SJSA1 (cell line): ENCODE measurements at places on chromosomes 16 and 17. TPM values are rescaled to one million over a fixed set of nuclear protein-coding genes. Genes with fewer than 3 reads are reported as not detected.
A peak's percentile ranks its signal among the peaks of the same experiment; 100 is the strongest.

- H3K27ac ChIP-seq: no peak overlapping the region
- H3K36me3 ChIP-seq: peaks cover 4% of the 10 kb centered on the region
- no peaks in the 10 kb centered on the region for H3K4me1 ChIP-seq
- H3K27me3 ChIP-seq: no peaks in the 10 kb centered on the region
- H3K4me3 ChIP-seq: no peak overlapping the region
These were observed 33.1 kb downstream of the N4BP1 start for GRCh38 chr16:48576927-48577326.

DNA sequence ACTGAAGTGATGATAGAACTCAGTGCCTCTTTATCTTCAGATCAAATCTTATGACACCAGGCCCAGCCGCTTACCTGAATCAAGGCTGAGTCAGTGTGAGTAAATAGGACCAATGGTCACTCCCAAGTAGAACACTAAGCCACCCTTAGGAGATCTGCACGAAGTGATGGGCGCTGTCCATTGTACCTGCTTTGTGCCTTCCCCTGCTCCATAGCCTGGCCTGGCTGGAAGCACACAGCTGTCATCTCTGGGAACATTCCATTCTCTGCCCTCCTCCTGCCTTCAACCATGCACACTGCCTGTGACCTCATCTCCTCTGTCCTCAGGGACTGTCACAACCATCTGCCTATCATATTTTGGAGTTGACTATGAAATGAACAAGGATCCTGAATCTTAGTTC is 279.5 kb upstream of the ASIC2 start:
- no peak overlapping the region for H3K4me3 ChIP-seq
- no peaks in the 10 kb centered on the region for H3K4me1 ChIP-seq
- DNase-seq: no peak
- H3K27ac ChIP-seq: no peak overlapping the region
- no peaks in the 10 kb centered on the region for H3K27me3 ChIP-seq

DNA sequence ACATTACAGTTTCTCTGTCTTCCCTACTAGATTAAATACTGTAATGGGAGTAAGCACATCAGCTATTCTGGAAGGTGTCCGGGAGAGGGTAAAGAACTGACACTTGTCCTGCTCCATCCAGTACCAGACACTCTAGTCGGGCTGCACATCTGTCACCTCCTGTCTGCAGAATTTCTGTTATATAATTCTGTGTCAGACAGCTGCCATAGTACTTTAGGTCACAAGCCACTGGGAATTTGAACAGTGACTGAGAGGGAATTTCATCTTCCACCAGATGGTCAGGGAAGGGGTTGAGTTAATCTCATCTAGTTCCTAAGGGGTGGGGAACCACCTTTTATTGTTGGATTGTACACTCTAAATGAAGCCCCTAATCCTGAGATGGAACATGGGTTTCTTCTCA is 58.6 kb upstream of the NUDT7 start:
- no peaks in the 10 kb centered on the region for H3K4me1 ChIP-seq
- no peak overlapping the region for H3K27ac ChIP-seq
- H3K27me3 ChIP-seq: no peaks in the 10 kb centered on the region
- no peak for DNase-seq
- no peaks in the 10 kb centered on the region for H3K36me3 ChIP-seq

GRCh38 chr16:51355195-51355594 is 204.1 kb upstream of the SALL1 start:
- H3K4me3 ChIP-seq: no peak overlapping the region
- H3K4me1 ChIP-seq: no peaks in the 10 kb centered on the region
- H3K27me3 ChIP-seq: no peaks in the 10 kb centered on the region
- H3K36me3 ChIP-seq: no peaks in the 10 kb centered on the region
- no peak for DNase-seq
- no peak overlapping the region for H3K27ac ChIP-seq

DNA sequence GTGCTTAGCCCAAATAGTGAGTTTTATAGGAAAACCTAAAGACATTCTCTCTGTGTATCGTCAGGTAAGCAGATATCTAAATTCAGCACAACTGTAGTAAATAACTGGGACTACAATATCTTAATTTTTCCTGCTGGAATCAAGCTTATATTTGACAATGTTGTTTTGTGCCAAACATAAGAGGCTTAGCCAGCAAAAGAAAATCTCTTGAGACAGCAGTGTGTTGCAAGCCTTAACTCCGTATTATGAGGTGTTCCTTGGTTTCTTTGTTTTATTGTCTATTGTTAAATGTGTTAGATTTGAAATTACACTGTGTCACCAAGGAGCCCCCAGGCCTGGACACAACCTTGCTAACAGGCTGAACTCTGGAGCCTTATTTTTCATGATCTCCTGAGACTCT is 1570.6 kb upstream of the GOT2 start:
- H3K4me1 ChIP-seq: no peaks in the 10 kb centered on the region
- no peaks in the 10 kb centered on the region for H3K27me3 ChIP-seq
- no peak overlapping the region for H3K27ac ChIP-seq
- H3K4me3 ChIP-seq: no peak overlapping the region
- DNase-seq: no peak

DNA sequence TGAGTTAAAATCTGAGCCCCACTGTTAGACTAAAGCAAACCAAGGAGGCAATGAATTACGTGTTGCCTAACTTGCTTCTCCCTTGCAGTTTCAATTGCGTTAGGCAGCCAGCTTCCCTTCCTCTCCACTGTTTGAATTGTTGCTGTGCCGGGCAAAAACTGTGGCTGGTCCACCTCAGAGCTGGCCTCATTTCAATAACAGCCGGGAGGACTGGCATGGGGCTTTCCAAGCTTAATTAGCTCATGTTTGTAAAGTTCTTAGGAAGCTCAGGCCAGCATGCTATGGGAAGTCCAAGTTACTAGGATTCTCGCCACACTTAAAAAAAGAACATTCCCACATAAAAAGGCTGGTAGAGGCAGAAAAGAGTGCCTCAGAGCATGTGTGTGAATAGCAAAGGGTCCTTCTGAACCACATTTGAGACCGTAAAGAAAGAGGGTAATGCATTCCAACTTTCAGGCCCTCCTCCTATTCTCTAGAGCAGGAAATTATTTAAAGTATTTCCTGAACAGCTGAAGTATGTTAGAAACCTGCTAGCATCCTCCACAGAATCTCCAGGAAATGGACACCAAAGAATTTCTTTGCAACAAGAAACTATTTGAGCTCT is 79.0 kb upstream of the SMURF2 start:
- peak; percentile 65 for DNase-seq
- no peaks in the 10 kb centered on the region for H3K36me3 ChIP-seq
- H3K27ac ChIP-seq: peak overlapping the region; percentile 85

Gene SLC43A2
- 2.0 and 3.4 TPM in 2 replicates for total RNA-seq

GRCh38 chr16:66152181-66152580 is 214.3 kb upstream of the CDH5 start:
- peaks cover 44% of the 10 kb centered on the region for H3K4me1 ChIP-seq
- no peak for DNase-seq
- no peaks in the 10 kb centered on the region for H3K27me3 ChIP-seq
- peak overlapping the region; percentile 92 for H3K27ac ChIP-seq
- H3K4me3 ChIP-seq: no peak overlapping the region

- no peaks in the 10 kb centered on the region for H3K27me3 ChIP-seq
- H3K4me1 ChIP-seq: no peaks in the 10 kb centered on the region
- H3K27ac ChIP-seq: no peak overlapping the region
- DNase-seq: no peak
- no peak overlapping the region for H3K4me3 ChIP-seq
These were observed 25.6 kb downstream of the COX10 start for GRCh38 chr17:14094676-14095601.

DNA sequence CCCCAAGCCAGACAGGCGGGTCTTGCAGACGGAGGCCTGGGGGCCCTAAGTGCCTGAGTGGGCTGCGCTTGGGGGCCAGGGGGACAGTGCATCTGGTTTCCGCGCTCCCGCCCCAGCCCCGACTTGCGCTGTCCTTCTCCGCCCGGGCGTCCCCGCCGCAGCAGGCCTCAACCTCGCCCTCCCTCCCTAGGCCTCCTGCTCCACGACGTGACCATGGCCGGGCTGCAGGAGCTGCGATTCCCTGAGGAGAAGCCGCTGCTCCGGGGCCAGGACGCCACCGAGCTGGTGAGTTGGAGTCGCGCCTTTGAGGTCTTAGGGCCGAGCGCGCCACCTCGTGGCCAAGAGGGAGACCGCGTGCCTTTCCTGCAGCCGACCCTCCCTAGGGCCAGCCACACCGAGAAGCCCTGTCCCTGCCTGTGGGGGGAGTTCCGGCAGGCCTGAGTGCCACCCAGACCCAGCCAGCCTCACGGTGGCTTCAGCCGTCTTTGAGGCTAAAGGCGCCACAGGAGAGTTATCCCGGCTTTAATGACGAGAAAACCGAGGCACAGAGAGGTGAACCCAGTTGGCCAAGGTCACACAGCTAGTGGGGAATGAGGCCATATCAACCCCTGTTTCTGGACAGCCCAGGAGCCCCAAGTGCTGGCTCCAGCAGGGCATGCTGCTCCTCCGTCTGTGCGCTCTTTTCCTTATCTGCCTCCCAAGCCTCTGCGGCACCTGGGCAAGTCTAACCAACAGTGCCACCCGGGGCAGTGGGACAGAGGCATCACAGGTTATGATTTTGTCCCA is 12.2 kb upstream of the NDRG4 start:
- no peaks in the 10 kb centered on the region for H3K27me3 ChIP-seq
- H3K4me1 ChIP-seq: peaks cover 7% of the 10 kb centered on the region
- H3K36me3 ChIP-seq: no peaks in the 10 kb centered on the region
- no peak overlapping the region for H3K4me3 ChIP-seq
- DNase-seq: peak; percentile 50

Gene CCDC78
- total RNA-seq: 0.26 TPM in 1 of 2 replicates, not detected in the other

GRCh38 chr16:85497622-85498314 is 115.4 kb upstream of the GSE1 start:
- no peak overlapping the region for H3K4me3 ChIP-seq
- H3K27me3 ChIP-seq: no peaks in the 10 kb centered on the region
- no peak overlapping the region for H3K27ac ChIP-seq
- no peaks in the 10 kb centered on the region for H3K36me3 ChIP-seq

DNA sequence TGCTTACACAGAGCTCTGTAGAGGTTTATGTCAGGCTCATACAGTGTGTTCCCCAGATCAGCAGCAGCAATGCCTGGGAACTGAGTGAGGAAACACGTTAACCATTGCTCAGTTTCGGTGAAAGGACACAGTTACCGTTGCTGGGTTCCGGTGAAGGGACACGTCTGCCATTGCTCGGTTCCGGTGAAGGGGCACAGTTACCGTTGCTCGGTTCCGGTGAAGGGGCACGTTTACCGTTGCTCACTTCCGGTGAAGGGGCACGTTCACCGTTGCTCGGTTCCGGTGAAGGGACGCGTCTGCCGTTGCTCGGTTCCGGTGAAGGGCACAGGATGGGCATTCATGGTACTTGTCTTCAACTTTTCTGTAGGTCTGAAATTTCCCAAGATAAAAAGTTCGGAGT is 81.7 kb downstream of the MRM3 start:
- DNase-seq: no peak
- H3K4me1 ChIP-seq: no peaks in the 10 kb centered on the region
- H3K27me3 ChIP-seq: no peaks in the 10 kb centered on the region
- no peaks in the 10 kb centered on the region for H3K36me3 ChIP-seq
- no peak overlapping the region for H3K27ac ChIP-seq
- H3K4me3 ChIP-seq: no peak overlapping the region

- no peak for DNase-seq
- H3K4me3 ChIP-seq: no peak overlapping the region
- H3K27ac ChIP-seq: no peak overlapping the region
- no peaks in the 10 kb centered on the region for H3K36me3 ChIP-seq
These were observed 88.0 kb downstream of the USP22 start for GRCh38 chr17:20954794-20955193.

Gene TAT
- not detected in 2 replicates for total RNA-seq

GRCh38 chr17:45857977-45858708 is 13.5 kb downstream of the SPPL2C start:
- H3K4me1 ChIP-seq: no peaks in the 10 kb centered on the region
- H3K4me3 ChIP-seq: no peak overlapping the region
- H3K27ac ChIP-seq: no peak overlapping the region

Gene ANKRD40CL
- not detected in 2 replicates for total RNA-seq

Gene HOXB9
- 0.11 TPM in 1 of 2 replicates, not detected in the other for total RNA-seq

Gene LRRC46
- total RNA-seq: not detected in 2 replicates

Gene GJC1
- 36.4 and 53.4 TPM in 2 replicates for total RNA-seq
